ENCODE measurements at places on chromosomes 5 and 9.

GRCh38 chr9:127955294-127956015 is 17.8 kb upstream of the DPM2 start:
- DNase-seq: peak; percentile 83

DNA sequence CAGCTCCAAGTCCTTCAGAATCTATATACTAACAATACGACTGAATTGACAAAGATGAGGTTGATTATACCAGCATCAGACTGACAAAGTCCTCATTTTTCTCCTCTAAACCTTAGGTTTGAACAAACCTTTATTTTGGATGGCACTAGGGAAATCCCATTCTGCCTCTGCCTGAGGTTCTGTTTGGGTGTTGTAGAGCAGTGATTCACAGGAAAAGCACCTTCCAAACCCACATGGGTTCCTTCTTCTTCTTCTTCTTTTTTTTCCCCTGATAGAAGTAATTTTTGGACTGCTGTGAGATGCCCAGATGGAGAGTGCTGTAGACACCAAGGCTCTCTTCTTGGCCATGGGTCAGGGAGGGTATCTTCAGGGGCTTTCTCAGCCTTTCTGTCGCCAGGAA is 164.9 kb upstream of the PAPPA start:
- DNase-seq: no peak

GRCh38 chr9:133221177-133221809 is 12.2 kb upstream of the OBP2B start:
- no peak for DNase-seq

GRCh38 chr5:118088448-118088847 is 899.9 kb downstream of the DTWD2 start:
- DNase-seq: no peak

DNA sequence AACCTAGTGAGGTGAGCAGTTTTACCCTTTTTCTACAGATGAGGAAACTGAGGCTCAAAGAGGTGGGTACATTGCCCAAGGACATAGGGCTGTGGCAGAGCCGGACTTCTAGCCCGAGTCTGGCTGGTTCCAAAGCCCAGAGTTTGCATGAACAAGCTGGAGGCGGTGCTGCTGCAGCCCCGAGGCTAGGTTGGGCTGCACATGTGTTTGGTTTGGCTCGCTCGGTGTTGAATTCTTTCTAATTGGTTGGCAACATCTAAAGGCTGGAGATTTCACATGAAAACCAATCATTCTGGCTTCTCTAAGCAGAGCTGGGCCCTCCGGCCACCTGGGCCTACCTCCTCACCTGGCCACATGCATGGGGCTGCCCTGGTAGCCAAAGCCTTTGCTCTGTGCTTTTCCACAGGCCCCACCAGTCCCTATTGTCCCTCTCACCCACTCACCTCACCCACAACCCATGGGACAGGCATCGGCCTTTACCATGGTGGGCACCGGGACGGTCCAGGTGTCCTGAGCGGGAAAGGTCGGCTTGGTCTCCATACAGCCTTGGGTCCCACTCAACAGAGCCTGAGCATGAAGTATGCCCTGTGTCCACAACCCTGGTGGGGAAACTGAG is 262.3 kb downstream of the NSG2 start:
- DNase-seq: no peak

DNA sequence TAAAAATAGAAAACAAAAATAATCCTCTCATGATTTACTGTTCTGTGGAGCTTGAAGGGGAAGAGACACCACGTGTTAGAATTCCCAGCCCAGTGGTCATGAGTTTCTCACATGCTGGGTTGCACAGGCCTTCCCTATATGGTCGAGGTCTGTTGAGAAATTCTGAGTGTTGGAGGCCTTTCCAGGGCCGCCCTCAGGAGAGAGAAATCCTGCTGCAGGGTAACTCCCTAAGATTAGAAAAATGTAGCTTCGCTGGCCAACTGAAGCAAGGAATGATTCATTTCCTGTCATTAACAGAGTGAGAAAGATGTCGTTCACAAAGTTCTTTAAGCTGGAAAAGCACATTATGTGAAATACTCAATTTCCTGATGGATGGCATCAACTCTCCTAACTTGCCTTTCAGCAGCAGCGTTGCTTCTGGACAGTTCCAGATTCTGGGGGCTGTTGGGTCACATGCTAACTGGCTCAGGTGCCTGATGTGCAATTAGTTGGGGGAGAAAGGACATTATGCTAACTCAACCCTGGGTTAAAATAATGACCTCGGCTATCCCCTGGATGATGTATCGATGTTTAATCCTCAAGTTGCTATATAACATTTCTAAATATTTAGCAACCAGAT is 104.8 kb upstream of the CD180 start:
- DNase-seq: no peak

DNA sequence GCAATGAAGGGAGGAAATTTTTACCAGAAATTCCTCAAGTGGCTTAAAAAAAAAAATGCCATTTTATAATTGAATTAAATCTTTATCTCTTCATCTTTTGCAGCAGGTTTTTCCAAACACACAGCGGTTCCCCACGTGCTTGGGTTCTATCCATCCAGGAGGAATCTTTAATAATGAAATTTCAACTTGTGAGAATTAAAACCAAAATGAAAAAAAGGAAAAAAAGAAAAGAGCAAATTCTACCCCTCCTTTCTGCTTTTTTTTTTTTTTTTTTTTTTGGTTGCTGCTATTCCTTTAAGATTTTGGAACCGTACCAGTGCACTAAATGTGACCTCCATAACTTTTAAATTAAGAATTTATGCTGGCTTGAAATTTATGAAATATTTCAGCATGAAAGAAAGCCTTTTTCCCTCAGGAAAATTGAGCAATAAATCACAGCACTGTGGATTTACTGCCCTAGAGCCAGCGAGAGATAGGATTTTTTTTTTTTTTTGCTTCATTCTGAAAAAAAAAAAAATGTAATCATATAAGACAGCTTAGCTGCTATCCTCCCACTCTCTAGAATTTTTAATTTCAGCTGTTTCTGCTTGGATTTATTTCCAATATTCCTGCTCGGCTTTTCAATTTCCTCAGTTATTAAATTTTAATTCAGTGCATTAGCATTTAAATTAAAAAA is 88.5 kb downstream of the ZNF618 start:
- no peak for DNase-seq

DNA sequence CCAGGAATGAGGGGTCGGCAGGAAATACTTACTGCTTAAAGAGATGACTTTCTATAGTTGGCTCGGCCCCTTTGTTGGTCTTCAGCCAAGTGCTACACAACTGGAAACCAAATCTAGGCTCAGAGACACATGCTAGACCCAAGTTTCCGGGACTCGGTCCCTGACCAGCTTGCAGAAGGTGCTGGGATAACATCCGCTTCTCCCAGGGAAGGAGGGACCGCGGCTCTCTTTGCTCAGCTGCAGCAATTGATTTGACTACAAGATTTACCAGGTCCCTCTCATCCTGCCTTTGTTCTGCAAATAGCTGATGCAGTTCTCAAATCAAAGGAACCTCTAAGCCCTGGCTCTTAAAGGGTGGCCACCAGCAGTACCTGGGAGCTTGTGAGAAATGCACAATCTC is 314.7 kb downstream of the MLLT3 start:
- no peak for DNase-seq

DNA sequence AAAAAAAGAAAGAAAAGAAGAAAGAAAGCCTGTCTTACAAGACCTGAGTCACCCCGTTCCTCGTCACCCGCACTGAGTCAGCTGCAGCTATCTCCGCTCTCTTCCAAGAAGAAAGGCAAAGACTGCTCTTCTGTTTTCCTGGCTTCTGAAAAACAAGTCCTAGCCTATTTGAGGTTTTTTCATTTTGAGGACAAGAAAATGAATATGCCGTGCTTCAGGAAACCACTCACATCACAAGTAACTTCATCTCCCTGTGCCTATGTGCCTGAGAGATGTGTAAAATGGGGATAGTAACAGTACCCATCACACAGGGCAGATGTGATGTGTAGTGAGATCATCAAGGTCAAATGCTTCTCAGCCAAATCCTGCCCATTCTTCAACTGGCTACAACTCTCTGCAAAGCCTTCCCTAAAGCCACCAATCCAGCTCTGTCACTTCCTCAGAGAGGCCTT is 78.4 kb downstream of the GLDC start:
- DNase-seq: no peak

DNA sequence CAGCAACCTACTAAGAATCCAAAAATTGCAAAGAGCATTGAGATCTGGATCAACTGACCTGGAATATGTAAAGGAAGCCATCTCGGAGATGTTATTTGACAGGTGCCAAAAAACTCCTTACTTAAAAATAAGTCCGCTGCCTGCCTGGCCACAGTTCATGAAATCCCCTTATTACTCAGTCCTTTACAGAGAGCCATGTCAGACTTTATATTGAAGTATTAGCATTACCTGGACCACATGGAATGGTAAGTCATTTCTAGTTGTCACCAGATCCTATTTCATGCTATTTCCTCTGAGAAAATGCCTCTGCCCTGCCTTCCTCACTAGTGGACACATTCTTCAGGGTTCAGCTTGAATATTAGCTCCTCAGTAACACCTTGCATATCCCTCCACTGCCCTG is 115.7 kb downstream of the DEPDC1B start:
- DNase-seq: no peak

All from stimulated activated CD4-positive, alpha-beta T cell treated with anti-CD3 and anti-CD28 coated beads, TNF-alpha, amount 100 ng/mL, for 4 hours (primary cell).